ENCODE measurements at places on chromosomes 4 and X. TPM values are rescaled to one million over a fixed set of nuclear protein-coding genes. Genes with fewer than 3 reads are reported as not detected.

FAAH2 gene
- 3.1 TPM for total RNA-seq

TBC1D25 gene
- 10.0 TPM for total RNA-seq

SLC38A5 gene
- 103 TPM for total RNA-seq

DNAJB14 gene
- total RNA-seq = 69.7 TPM

SLC35A2 gene
- 9.0 TPM for total RNA-seq

CNOT6L gene
- total RNA-seq = 83.9 TPM

Measured in camera-type eye (tissue), 1 donor.